Upper lobe of right lung (tissue), 1 donor: ENCODE measurements at places on chromosomes 2 and 18. TPM values are rescaled to one million over a fixed set of nuclear protein-coding genes. Genes with fewer than 3 reads are reported as not detected.

DNA sequence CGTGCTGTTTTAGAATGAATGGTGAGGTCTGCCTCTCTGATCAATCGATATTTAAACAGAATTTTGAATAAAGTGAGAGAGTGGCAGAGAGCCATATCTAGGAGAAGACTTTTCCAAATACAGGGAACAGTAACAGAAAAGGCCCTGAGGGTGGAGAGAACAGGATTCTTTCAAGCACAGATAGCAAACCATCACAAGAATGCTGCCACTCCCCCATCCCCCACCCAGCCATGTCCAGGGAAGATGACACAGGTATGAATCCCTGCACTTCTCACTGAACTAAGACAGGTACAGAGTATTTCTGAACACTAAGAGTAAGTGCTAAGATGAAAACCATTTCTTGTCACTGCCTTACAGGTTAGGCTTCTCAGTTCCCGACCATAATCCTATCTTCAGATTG is 23.6 kb downstream of the LRATD1 start:
- DNase-seq, result no peak

DNA sequence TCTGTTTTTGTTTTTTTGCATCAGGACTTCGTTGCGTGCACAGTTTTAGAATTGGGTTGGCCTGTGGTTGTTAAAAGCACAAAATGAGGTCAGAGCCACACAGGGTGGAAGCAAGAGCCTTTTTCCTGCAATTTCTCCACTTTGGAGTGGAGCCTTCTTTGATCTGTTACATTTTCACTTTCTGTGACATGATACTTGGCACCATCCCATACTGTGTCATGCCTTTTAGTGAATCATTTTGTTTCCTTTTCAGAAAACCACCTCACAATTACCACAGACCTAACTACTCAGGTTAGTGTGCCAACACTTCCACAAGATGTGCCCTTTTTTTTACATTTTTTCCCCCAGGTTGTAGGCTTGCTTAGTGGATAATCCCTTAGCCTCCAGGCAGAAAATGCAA is 32.5 kb downstream of the MERTK start:
- no peak for DNase-seq

DNA sequence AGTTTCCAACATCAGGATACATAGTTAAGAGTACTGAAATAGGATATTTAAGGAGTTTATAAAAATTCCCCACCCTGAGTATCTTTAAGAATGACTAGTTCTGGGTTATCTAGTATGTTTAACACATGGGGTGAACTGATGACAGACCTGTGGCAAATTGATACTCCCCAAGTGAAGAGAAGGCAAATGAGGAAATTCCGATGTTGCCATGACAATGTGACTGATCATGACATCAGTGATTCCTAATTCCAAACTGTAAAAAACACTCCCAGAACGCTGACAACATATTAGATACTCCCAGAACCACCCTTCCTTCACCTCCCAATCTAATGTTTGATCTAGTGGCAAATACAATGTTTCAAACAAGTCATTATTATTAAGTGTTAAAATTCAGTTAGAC is 77.6 kb downstream of the RBMS1 start:
- DNase-seq, result no peak

ASB18 gene
- not detected for total RNA-seq

IHH gene
- 0.69 TPM for total RNA-seq

DNA sequence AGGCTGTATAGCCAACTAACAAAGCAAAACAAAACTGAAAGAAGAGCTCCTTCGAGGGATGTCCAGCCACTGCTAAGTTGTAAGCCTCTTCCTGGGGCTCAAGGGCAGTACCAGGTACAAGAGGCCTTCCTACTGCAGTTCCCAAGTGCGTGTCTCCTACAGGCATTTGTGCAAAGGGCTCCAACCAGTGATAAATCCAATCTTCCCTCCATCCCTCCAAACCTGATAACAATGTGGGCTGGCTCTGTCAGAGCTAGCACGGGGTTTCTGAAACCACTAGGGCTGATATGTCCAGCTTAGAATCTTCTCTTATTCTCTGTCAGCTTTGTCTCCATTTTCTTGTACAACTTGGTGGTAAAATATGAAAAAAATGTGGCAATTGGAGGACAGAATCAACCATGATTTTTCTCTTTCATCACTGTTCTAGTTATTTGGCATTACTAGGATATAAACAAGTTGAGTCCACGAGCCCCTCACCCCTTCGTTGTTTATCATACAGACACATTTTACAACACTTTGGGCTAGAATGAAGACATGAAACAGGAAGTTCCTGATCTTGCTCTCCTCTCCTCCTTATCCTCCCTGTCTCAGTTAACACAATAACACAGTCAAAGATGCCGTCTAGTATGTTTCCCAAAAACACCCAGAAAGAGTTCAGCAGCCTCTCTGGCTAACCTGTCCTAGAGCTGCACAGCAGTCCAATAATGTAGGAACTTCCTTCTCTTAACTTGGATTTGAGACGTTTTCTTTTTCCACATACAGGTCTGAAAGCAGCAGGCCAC is 35.4 kb upstream of the WIPF1 start:
- DNase-seq, result no peak

GNAL gene
- total RNA-seq, result 4.3 TPM

GRCh38 chr2:38279201-38279600 is 97.9 kb downstream of the ATL2 start:
- DNase-seq, result no peak

DNA sequence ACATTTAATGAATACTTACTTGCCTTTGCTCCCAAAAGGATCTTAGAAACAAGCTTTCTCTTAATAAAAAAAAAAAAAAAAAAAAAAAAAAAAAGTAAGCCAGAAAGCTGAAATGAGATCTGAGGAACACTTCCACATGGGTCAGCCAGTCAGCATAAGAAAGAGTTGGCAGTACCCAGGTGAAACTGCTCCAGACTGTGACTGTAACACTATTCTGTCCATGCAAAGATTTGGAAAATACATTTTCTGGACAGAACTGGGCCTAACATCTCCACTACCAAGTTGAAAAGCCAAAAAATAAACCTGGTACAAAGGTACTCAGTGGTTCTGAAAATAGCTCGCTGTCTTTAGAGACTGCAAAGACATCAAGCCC is 135.7 kb downstream of the THADA start:
- DNase-seq, result no peak

B3GNT7 gene
- total RNA-seq, result 53.5 TPM

- no peak for DNase-seq
Measured at GRCh38 chr2:48738806-48739205, 16.7 kb downstream of the LHCGR start.

G6PC2 gene
- total RNA-seq, result not detected

IGFBP2 gene
- 46.1 TPM for total RNA-seq

GRCh38 chr2:72911256-72911655 is 6.1 kb upstream of the EMX1 start:
- no peak for DNase-seq

GRCh38 chr2:204663816-204664425 is 118.6 kb downstream of the PARD3B start:
- DNase-seq, result no peak

- DNase-seq, result no peak
Measured at GRCh38 chr2:963876-964275, 13.2 kb downstream of the SNTG2 start.

TEKT4 gene
- not detected for total RNA-seq

GRCh38 chr2:233082222-233082930 is 22.2 kb downstream of the INPP5D start:
- DNase-seq, result peak; percentile 15

DUSP19 gene
- 3.0 TPM for total RNA-seq

CMPK2 gene
- 23.2 TPM for total RNA-seq

DNA sequence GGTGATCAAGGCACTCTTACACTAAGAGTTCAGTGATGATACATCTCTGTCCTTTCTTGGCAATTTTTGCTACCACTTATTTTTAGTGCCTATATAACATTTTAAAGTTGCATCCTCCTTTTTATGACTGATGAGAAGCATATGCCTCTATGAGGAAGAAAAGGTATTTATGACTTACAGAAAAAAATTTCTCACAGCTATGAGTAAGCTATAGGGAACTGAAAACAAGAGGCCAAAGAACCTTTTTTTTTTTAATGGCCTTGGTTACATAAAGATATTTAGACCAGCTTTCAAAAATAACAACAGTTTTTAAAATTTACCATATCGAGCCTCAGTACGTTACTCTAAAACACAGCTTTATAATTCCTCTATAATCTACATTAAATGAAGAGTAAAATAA is 21.3 kb downstream of the MBD5 start:
- DNase-seq, result no peak

DNA sequence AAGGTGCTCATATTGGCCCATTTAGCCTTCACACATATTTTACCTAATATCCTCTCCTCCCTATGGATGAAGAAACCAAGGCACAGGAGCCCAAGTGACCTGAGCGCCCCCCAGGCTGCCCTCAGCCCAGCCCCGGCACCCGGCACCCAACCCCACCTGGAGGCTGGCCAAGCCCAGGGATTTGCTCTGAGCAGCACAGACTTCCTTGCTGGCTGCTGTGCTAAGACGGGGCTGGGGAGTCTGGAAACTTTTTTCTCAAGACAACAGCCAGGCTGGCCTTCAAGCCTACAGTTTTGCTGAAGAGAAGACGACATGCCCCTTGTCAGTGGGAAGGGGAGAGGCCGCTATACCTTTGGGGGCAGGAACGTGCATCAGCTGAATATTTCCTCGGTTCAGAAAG is 52.7 kb upstream of the LAMA1 start:
- DNase-seq, result no peak

GPR45 gene
- total RNA-seq, result not detected

DTNA gene
- 21.8 TPM for total RNA-seq

DNA sequence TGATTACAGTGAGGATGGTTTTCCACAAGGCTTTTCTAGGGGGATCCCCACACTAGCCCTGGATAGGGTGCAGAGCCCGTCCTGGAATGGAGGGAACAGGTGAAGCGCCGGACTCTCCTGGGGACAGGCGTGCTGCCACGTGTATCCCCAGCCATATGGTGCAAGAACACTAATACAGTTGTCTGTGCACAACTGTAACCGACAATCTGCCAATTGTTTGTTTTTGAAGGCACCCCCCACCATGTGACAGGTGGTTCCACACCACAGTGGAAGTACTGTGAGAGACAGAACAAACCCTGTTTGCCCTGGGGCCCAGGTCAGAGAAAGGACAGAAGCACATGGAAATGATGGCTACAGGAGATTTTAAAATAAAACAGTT is 52.9 kb downstream of the MYCN start:
- DNase-seq, result no peak

DNA sequence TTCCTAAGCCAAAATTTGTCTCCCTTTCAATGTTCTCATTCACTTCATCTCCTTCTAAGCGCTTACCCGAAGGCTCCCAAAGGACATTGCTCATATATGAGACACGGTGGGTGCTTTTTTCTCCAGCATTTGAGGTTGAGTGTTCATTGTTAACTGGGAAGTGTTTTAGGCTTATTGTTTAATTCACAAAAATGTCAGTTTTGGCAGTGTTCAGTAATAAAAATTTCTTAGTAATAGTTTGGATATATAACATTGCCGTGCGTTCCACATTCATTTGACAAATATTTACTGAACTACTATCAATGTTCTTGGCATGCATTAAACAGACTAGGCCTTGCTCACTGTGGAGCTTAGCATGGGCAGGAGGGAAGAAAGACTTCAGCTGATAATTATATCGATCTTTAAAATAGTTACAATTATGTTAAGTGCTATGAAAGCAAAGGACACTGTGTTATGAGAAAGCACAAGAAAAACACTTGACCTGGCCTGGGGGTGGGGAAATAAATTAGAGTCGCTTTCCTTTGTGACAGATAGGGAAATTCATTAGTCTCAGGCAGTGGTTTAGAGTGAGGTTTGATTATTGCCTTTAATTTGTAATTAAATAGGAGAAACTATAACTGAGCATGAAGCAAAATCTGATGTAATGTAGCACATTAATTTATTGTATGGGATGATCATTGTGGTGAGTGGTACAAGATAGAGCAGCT is 82.2 kb upstream of the DOCK10 start:
- DNase-seq, result no peak

GRCh38 chr2:42125841-42126594 is 43.1 kb upstream of the EML4 start:
- no peak for DNase-seq

DNA sequence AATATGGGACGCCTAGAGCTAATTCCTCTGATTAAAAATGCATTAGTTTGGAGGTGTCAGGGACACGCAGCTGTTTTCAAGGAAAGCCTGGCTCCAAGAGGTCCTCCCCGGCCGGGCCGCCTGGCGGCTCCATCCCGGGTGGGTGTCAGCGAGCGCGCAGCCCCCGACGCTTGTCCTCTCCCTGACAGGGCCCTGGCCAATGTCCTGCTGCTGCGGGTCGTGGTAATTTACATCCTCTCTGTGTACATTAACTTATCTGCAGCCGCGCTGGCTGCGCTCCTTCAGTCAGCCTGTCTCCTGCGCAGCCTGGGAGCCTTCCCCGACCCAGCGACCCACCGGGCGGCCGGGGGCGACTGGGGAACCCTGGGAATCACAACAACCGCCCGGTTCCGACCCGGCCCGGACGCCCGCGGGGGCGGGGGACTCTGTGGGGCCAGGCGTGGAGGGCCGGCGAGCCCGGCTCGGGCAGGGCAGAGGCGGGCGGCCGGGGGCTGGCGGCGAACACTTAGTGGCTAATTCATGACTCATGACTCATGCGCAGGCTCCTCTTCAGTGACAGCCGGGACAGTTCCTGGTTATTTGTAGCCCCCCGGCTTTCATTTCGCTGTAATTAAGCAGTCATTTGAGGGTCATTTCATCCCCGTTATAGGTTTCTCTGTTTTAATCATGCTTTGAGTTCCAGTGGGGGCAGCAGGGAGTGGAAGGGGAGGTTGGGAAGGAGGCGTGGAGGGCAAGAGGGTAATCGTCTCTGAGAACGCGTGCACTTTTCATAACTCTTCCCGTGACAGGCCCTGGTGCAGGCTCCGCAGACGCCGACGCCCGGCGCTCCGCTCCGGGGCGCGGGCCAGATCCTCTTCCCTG is 141.9 kb upstream of the CTAGE1 start:
- peak; percentile 82 for DNase-seq

DNA sequence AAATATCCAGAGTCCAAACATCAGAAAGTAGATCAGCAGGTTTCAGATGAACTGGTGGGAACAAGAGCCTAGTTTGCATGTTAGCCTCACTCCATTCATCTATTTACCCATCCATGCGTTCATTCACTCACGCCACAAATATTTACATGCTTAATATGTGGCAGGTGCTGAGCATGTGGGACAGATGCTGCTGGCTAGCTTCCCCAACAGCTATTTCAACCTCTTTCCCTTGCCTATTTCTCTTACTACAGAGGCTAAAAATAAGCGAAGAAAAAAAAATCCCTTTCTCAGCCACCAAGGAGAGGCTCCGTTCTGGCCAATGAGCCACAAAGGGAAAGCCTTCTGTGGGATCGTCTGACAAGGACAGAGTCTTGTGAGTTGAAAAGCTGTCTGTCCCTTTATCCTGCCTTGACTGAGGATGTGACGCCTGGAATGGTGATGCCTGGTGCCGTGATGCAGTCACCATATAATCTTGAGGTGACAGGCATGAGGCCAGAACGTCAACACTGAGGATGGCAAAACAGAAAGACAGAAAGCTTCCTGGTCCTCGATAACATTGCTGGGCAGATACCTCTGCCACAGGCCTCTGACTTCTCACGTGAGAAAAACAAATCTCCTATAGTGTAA is 78.2 kb downstream of the KCTD1 start:
- DNase-seq, result no peak

DNA sequence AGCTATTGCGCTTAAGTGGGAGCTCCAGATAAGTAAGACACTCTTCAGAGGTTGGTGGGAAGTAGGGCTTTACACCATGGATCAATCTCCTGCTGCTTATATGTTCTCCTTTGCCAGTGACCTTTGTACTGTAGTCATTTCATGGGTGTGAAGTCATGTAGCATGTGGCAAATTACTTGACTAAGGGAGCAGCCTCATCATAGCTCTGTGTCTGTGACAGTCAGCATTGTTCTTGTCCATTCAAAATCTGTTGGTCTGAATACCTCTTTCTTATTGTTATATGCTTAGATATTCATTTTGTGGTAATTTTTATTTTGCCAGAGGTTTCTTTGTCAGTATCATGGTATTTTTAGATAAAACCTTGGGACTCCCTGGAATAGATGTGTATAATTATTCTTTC is 18.2 kb downstream of the SLC4A1AP start:
- no peak for DNase-seq
